ENCODE measurements at places on chromosomes 11 and 22.

DNA sequence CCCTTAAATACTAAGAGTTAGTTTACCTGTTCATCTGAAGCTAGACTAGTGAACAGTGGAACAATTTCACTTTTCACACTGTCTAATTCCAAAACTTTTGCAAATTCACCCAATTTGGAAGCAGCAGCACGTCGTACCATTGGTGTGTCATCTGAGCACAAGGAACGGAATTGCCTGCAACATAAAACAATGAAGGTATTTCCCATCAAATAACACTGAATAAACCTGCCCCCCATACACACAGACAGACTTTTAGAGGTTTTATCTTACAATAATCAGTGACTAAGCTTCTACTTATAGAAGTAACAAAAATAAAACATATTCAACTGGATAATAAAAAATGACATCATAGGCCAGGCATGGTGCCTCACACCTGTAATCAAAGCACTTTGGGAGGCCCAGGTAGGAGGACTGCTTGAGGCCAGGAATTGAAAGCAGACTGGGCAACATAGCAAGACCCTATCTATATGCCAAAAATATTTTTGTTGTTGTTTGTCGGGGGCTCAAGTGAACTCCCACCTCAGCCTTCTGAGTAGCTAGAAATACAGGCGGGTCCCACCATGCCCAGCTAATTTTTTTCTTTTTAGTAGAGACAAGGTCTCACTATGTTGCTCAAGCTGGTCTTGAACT is 6.3 kb downstream of the PPP2R1B start:
- H3K4me1 ChIP-seq = peaks cover 31% of the 10 kb centered on the region
- H3K27ac ChIP-seq = peak overlapping the region; percentile 3
- peak overlapping the region; percentile 29 for H3K4me3 ChIP-seq
- no peaks in the 10 kb centered on the region for H3K27me3 ChIP-seq
- peaks cover 46% of the 10 kb centered on the region for H3K36me3 ChIP-seq
- DNase-seq = no peak

GRCh38 chr22:23402275-23403151 is 177.6 kb downstream of the IGLL1 start:
- no peaks in the 10 kb centered on the region for H3K36me3 ChIP-seq
- H3K27me3 ChIP-seq = no peaks in the 10 kb centered on the region
- DNase-seq = peak; percentile 82

GRCh38 chr11:66476841-66477251 is 3.4 kb upstream of the DPP3 start:
- no peak overlapping the region for H3K4me3 ChIP-seq
- DNase-seq = no peak
- peaks cover 11% of the 10 kb centered on the region for H3K4me1 ChIP-seq

- peaks cover 74% of the 10 kb centered on the region for H3K27me3 ChIP-seq
- no peak for DNase-seq
- H3K36me3 ChIP-seq = no peaks in the 10 kb centered on the region
- no peak overlapping the region for H3K4me3 ChIP-seq
- no peak overlapping the region for H3K27ac ChIP-seq
Measured at GRCh38 chr11:120109531-120109930, 28.4 kb downstream of the TRIM29 start.

- no peak for DNase-seq
- H3K4me1 ChIP-seq = no peaks in the 10 kb centered on the region
- no peaks in the 10 kb centered on the region for H3K27me3 ChIP-seq
Measured at GRCh38 chr11:45225277-45225676, 60.9 kb downstream of the SYT13 start.

DNA sequence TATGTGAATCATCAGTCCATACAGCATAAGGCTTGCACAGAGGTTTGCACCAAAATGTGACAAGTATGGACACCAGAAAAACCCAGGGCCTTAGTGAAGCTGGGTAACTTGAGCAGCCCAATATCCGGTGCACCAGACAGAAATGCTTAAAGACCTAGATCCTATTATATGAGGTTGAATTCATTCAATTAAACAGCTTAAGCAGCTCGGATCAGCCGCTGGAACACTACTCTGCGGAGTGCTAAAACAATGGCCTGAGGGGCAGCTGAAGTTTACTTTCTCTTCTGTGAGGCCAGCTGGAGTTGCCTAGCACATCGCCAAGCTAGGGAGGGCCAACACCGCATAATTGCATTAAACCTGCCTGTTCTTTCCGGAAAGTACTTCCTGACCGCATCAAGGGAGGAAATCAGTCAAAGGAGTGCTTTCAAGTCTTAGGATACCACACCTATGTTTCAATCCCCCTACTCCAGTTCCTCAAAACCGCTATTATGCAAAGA is 17.0 kb upstream of the FAM181B start:
- peaks cover 2% of the 10 kb centered on the region for H3K36me3 ChIP-seq
- H3K27ac ChIP-seq = no peak overlapping the region
- peaks cover 7% of the 10 kb centered on the region for H3K4me1 ChIP-seq
- DNase-seq = no peak
- H3K27me3 ChIP-seq = no peaks in the 10 kb centered on the region
- H3K4me3 ChIP-seq = no peak overlapping the region

DNA sequence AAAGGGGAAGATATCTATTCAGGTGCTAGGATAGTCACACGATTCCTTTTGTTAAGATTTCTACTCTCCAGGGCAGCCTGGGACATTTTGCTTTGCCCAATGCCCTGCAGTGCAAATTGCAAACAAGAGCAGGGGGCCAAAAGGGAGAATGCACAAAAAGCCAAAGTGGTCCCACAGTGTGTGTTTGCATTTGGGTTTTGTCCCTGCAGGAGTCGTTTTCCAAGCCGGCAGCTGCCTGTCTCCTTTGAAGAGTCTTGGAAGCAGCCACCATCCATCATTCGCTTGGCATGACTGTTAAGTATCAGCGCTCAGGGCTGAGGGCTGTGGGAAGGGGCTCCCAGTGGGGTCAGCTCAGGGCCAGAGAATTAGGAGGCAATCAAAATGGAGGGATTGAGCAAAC is 184.7 kb downstream of the MIAT start:
- peaks cover 14% of the 10 kb centered on the region for H3K27me3 ChIP-seq
- H3K36me3 ChIP-seq = no peaks in the 10 kb centered on the region
- no peak for DNase-seq
- no peak overlapping the region for H3K4me3 ChIP-seq
- no peaks in the 10 kb centered on the region for H3K4me1 ChIP-seq

GRCh38 chr11:57071829-57072228 is 83.1 kb downstream of the OR5AK2 start:
- no peaks in the 10 kb centered on the region for H3K36me3 ChIP-seq
- no peaks in the 10 kb centered on the region for H3K27me3 ChIP-seq
- no peak overlapping the region for H3K4me3 ChIP-seq
- no peak for DNase-seq

- H3K27ac ChIP-seq = no peak overlapping the region
- H3K27me3 ChIP-seq = no peaks in the 10 kb centered on the region
- no peaks in the 10 kb centered on the region for H3K36me3 ChIP-seq
- peaks cover 2% of the 10 kb centered on the region for H3K4me1 ChIP-seq
Measured at GRCh38 chr11:92740276-92740675, 229.2 kb upstream of the MTNR1B start.

GRCh38 chr11:79940974-79941735 is 500.3 kb upstream of the TENM4 start:
- no peaks in the 10 kb centered on the region for H3K36me3 ChIP-seq
- peaks cover 10% of the 10 kb centered on the region for H3K4me1 ChIP-seq
- no peak overlapping the region for H3K4me3 ChIP-seq
- no peak for DNase-seq
- H3K27ac ChIP-seq = no peak overlapping the region
- no peaks in the 10 kb centered on the region for H3K27me3 ChIP-seq

DNA sequence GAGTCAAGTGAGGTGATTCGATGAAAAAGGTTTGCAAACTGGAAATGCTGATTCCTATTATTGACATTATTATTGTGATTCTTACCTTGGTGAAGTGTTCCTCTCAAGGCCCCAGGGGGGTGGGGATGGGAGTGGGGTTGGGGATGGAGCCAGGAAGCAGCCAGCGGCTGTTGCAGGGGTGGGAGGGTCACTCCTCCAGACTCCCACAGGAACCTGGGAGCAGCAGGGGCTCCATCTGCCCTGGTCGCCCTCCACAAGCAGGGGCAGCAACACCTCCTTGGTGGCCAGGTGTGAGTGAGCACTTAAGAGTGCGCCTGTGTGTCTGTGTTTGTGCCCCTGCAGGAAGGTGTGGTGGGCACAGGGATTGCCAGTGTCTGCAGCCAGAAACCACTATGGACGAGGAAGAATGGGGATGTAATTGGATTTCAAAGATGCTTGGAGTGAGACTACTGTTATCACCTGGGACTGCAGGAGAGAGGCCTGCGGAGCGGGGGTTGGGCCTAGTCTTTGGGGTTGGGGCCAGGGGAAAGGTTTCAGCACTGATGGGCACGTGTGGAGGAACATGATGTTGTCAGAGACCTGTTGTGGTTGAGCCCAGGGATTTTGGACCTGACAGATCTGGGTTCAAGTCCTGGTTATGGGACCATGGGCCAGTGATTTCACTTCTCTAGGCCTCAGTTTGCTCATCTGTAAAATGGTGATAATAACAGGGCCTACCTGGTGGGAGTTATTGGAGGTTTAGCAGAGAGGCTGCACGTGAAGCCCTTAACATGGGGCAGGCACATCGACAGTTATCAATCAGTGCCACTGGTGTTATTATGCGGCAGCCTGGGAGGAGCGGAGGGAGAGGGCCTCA is 3.6 kb upstream of the TP53I11 start:
- H3K27ac ChIP-seq = no peak overlapping the region
- H3K4me3 ChIP-seq = no peak overlapping the region
- peaks cover 43% of the 10 kb centered on the region for H3K27me3 ChIP-seq
- no peak for DNase-seq
- H3K4me1 ChIP-seq = peaks cover 2% of the 10 kb centered on the region

- no peak overlapping the region for H3K4me3 ChIP-seq
- no peak for DNase-seq
- no peaks in the 10 kb centered on the region for H3K4me1 ChIP-seq
- H3K36me3 ChIP-seq = no peaks in the 10 kb centered on the region
- H3K27ac ChIP-seq = no peak overlapping the region
- peaks cover 4% of the 10 kb centered on the region for H3K27me3 ChIP-seq
Measured at GRCh38 chr22:26822313-26822712, 164.9 kb downstream of the MIAT start.

DNA sequence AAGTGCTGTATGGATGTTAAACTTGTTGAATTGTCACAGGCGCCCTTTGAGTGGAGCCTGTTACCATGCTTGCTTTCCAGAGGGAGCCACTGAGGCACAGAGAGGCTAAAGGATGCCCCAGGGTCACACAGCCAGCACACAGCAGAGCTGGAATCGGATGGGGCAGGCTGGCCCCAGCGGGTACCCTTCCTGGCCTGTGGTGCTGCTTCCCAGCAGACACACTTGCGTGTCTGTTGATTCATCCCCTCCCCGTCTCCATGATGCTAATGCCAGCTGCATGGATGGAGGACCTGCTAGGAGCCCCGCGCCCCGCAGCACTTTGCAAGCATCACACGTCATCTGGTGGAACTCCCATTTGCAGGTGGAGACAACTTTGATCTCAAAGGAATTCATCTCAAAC is 52.4 kb upstream of the SHISAL1 start:
- no peak for DNase-seq
- no peaks in the 10 kb centered on the region for H3K4me1 ChIP-seq
- peaks cover 11% of the 10 kb centered on the region for H3K27me3 ChIP-seq
- no peaks in the 10 kb centered on the region for H3K36me3 ChIP-seq
- H3K27ac ChIP-seq = no peak overlapping the region

- DNase-seq = no peak
- H3K27ac ChIP-seq = peak overlapping the region; percentile 30
- no peak overlapping the region for H3K4me3 ChIP-seq
- H3K36me3 ChIP-seq = no peaks in the 10 kb centered on the region
- peaks cover 13% of the 10 kb centered on the region for H3K4me1 ChIP-seq
- no peaks in the 10 kb centered on the region for H3K27me3 ChIP-seq
Measured at GRCh38 chr11:78350091-78350645, 67.5 kb downstream of the GAB2 start.

GRCh38 chr11:121385688-121386087 is 66.4 kb upstream of the SORL1 start:
- DNase-seq = no peak
- H3K27ac ChIP-seq = no peak overlapping the region
- peaks cover 3% of the 10 kb centered on the region for H3K4me1 ChIP-seq

- H3K4me1 ChIP-seq = no peaks in the 10 kb centered on the region
- H3K4me3 ChIP-seq = no peak overlapping the region
- peak; percentile 72 for DNase-seq
- no peak overlapping the region for H3K27ac ChIP-seq
- H3K36me3 ChIP-seq = peaks cover 9% of the 10 kb centered on the region
Measured at GRCh38 chr22:19909350-19910179, 32.0 kb upstream of the COMT start.

GRCh38 chr11:66011239-66011784 is 496 bp upstream of the CST6 start:
- no peak overlapping the region for H3K4me3 ChIP-seq
- no peaks in the 10 kb centered on the region for H3K36me3 ChIP-seq
- H3K27me3 ChIP-seq = peaks cover 21% of the 10 kb centered on the region

DNA sequence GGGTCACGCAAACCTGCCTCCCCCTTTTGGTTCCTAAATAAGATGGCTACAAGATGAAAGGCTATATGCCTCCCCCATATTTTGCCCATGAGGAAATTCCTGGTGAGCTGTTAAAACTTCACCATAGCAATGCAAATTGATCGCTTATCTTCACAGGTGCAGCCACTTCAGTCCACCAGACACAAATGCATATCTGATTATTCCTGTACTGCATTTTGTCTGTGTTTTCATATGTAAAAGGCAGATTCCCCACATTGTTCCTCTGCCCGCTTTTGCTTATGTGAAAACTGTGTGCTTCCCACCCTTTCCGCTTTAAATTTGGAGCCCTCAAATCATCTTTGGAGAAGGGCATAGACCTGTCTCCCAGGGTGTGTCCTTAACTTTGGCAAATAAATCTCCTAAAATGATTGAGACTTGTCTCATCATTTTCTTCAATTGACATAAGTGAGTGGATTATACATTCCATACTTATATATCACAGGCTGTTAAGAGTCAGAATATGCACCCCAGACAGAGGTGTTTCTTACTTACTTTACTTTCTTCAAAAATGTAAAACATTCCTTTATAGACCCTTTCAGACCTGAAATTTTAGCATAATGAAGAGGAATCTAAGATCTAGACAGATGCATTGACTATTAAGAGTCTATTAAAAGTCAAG is 116.4 kb downstream of the CASP12 start:
- DNase-seq = no peak
- H3K4me3 ChIP-seq = no peak overlapping the region
- no peak overlapping the region for H3K27ac ChIP-seq
- H3K36me3 ChIP-seq = peaks cover 2% of the 10 kb centered on the region
- H3K4me1 ChIP-seq = no peaks in the 10 kb centered on the region
- no peaks in the 10 kb centered on the region for H3K27me3 ChIP-seq

GRCh38 chr22:42743501-42743991 is 22.9 kb upstream of the A4GALT start:
- H3K27me3 ChIP-seq = peaks cover 10% of the 10 kb centered on the region
- H3K27ac ChIP-seq = no peak overlapping the region
- no peak overlapping the region for H3K4me3 ChIP-seq
- no peak for DNase-seq

GRCh38 chr11:124864176-124864891 is 898 bp upstream of the ROBO3 start:
- peaks cover 8% of the 10 kb centered on the region for H3K4me1 ChIP-seq
- no peak overlapping the region for H3K27ac ChIP-seq
- H3K4me3 ChIP-seq = no peak overlapping the region
- H3K36me3 ChIP-seq = no peaks in the 10 kb centered on the region
- DNase-seq = no peak

Measured in progenitor cell of endocrine pancreas (in vitro differentiated cells).